Frontal cortex (tissue), 4 donors: ENCODE measurements at places on chromosomes 7 and 10.

- peak; percentile 21 for DNase-seq
These were observed 1.0 kb downstream of the PAXIP1 start for GRCh38 chr7:155001756-155002410.

GRCh38 chr7:40777730-40778312 is 643.0 kb downstream of the SUGCT start:
- DNase-seq, result no peak

DNA sequence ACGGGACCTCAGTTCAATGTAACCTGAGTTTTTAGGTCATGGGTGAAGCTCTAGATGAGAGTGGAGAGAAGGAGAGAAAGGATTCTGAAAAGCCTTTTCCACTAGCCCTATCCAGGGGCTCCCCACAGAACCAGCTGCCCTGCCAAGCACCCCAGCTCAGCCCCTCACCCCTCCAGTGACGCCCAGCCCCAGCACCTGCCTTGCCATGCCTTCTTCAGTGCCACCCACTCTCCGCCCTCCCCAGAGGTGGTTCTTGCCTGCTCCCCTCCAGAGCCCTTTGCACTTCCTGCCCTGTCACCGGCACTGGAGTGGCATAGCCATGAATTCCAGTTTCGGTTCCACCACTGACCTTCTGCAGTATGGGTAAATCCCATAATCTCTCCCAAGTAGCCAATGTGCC is 70.1 kb downstream of the PCGF5 start:
- no peak for DNase-seq

DNA sequence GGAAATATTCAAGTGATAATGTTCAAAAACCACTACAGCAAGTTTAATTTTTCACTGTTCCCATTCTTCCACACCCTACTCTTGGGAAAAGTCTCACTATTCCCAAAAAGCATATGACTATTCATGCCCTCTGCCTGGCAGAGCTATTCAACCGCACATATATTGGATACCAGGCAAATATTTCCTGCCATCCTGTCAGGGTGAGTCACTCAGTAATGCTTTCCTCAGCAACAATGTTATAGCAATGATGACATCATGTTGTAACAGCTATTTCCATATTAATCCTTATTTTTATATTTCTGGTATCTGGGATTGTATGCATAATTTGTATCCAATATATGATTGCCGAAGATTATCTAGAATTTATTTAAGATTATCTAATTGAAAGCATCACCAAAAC is 114.0 kb upstream of the PLXDC2 start:
- DNase-seq, result no peak
